Stimulated activated CD4-positive, alpha-beta T cell treated with anti-CD3 and anti-CD28 coated beads, Interleukin-15, amount 100 ng/mL, for 1 hour (primary cell): ENCODE measurements at places on chromosomes 6 and 20.

DNA sequence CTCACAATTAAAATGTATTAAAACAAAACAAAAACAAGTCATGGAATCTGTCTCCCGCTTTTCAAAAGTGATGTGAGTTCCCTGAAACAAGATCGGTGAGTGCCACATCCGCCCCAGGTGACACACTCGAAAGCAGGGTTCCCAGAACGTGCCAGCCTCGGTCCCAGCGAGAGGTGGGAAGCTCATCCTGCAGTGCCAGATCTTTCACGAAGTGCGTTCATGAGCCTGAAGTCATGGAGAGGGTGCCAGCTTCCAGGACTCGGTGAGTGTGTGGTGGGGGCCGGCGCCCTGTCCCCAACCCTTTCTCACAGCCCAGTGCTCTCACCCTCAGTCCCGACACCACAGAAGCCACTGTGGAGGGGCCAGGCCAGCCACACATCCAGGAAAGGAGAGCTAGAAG is 127.4 kb downstream of the WDR27 start:
- no peak for DNase-seq

DNA sequence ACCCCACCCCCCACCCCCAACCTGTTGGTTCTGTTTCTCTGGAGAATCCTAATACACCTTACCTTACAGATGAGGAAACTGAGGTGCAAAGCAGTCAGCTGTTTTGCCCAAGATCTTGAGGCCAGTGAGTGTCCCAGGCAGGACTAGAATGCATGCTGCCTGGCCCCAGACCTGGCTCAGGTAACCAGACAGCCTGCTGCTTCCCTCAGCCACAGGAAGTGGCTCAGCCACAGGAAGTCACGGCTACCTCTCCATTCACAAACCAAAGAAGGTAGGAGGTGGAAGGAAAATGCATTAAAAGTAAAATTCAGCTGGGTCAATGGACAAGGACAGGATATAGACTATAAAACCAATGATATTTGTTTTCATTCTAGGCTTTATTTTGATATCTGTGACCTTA is 517.6 kb downstream of the CD83 start:
- peak; percentile 19 for DNase-seq

DNA sequence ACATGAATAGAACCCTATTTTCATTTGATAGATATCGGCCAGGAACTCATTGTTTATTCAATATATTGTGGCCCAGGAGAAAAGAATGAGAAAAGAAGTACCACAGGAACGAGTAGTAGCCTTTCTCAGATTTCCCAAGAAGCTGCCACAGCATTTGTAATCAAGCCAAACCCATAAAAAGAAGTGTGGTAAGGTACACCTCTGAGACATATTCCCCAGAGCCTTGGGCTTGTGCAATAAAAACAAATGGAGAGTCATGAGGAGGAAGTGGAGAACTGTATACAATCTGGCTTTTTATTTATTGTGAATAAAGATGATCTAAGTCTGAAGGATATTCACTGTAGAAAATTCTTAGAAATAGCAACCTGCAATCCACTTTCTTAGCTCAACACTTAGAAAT is 36.7 kb downstream of the KIF6 start:
- no peak for DNase-seq

DNA sequence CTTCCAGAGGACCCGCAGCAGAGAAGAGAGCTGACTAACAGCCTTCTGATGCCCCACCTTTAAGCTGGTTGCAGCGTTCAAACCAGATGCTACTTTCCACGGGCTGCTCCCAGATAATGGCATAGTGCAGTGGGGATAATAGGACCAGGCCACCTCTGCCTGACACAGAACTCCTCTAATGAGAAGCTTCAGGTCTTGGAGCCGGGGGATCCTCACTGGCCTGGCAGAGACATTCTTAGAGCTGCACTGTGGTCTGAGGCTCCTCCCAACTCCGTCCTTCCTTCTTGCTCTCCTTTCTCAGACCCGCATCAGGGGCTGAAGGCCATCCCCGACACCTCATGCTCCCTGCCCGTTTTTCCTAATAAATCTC is 206.6 kb upstream of the MARCKS start:
- no peak for DNase-seq

- no peak for DNase-seq
These were observed 267.7 kb downstream of the PRL start for GRCh38 chr6:22029171-22029570.
